Spinal cord (tissue), 10 donors: ENCODE measurements at places on chromosomes 11 and 22. TPM values are rescaled to one million over a fixed set of nuclear protein-coding genes. Genes with fewer than 3 reads are reported as not detected.

Gene KDM4E
- total RNA-seq, result not detected

GRCh38 chr22:19586922-19587684 lies 62.9 kb upstream of the CLDN5 start:
- no peak for DNase-seq

DNA sequence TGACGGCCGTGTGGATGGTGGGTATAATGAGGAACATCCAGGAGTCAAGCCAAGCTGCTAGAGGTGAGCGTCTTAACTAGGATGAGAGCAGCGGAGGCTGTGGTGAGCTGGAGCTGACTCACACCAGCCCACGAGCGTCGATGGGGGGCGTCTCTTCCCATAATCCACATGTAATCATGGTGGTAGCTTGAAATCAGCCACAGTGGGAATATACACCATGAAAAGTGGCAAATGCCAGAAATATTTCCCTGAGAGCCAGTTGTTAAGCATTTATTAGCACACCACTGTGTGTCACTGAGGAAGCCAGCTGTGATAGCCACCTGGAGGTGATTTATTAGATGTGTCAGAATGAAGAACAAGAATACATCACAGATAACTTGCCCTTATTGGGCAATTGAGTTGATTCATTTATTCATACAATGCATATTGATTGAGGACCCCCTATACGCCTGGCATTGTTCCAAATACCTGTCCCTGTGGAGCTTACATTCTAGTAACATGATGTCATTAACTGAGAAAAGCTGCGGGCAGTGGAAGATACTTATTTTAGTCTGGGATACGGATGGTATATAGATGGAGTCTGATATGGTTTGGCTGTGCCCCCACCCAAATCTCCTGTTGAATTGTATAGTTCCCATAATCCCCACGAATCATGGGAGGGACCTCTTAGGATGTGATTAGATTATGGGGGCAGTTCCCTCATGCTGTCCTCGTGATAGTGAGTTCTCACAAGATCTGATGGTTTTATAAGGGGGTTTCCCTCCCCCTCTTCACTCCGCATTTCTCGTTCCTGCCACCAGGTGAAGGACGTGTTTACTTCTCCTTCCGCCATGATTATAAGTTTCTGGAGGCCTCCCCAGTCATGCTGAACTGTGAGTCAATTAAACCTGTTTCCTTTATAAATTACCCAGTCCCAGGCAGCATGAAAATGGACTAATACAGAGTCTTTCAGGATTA lies 473.4 kb downstream of the METTL15 start:
- no peak for DNase-seq

Gene EXPH5
- 3.6 TPM for total RNA-seq

Gene MPZL3
- 4.2 TPM for total RNA-seq

- no peak for DNase-seq
Observed at GRCh38 chr11:6202041-6202440, 3.0 kb downstream of the OR52W1 start.

Gene OR5B2
- total RNA-seq, result not detected

Gene MRGPRX4
- 0.20 TPM for total RNA-seq

DNA sequence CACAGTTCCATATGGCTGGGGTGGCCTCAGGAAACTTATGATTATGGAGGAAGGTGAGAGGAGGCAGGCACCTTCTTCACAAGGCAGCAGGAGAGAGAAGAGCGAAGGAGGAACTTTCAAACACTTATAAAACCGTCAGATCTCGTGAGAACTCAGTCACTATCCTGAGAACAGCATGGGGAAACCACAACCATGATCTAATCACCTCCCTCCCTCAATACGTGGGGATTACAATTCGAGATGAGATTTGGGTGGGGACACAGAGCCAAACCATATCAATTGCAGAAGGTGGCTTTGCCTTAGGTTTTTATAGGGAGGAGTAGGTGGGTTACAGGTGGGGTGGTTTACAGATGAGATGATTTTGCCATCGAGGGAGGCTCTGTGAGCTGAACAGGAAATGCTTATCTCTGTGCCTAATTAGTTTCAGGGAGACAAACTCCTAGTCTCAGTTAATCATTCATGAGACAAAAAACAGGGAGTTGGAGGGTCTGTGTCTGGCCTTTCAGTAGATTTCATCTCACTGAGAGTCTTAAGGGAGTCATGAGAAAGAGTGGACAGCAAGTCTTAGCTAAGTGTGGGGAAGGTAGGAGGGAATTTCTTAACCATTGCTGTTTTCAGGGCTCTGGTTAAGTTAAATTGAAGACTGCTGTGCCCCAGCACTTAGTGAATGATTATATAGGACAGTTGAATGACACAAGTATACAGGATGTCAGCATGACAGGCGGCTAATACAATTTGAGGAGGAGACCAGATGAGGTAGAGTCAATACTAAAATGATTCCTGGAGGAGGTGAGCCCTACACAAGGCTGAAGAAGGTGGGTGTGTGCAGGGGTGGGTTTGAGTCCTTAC lies 47.7 kb downstream of the CWC15 start:
- DNase-seq, result no peak

- DNase-seq, result no peak
Observed at GRCh38 chr11:126361400-126361799, 5.9 kb downstream of the ST3GAL4 start.

Gene GTSE1
- total RNA-seq, result 3.2 TPM

- DNase-seq, result no peak
Observed at GRCh38 chr11:12130180-12130980, 20.0 kb downstream of the MICAL2 start.
